Activated CD8-positive, alpha-beta T cell treated with anti-CD3 and anti-CD28 coated beads, Interleukin-2, amount 10 ng/mL, durations not matched to agents 7 days and 5 days (primary cell): ENCODE measurements at places on chromosomes 13 and 19. TPM values are rescaled to one million over a fixed set of nuclear protein-coding genes. Genes with fewer than 3 reads are reported as not detected.

The KLHL26 gene
- 13.4 TPM for total RNA-seq

The ZIC2 gene
- total RNA-seq: not detected

The KCNC3 gene
- 0.47 TPM for total RNA-seq

The APOE gene
- total RNA-seq: 0.89 TPM

The CRB3 gene
- not detected for total RNA-seq

The AMER2 gene
- not detected for total RNA-seq

The CGB5 gene
- total RNA-seq: not detected

The MBD3L3 gene
- total RNA-seq: not detected

The NLRP5 gene
- total RNA-seq: not detected

The SIGLEC10 gene
- total RNA-seq: 0.83 TPM

The CTXN1 gene
- 0.31 TPM for total RNA-seq

The MCEMP1 gene
- not detected for total RNA-seq

The CEACAM7 gene
- total RNA-seq: not detected

The PNMA8A gene
- not detected for total RNA-seq

DNA sequence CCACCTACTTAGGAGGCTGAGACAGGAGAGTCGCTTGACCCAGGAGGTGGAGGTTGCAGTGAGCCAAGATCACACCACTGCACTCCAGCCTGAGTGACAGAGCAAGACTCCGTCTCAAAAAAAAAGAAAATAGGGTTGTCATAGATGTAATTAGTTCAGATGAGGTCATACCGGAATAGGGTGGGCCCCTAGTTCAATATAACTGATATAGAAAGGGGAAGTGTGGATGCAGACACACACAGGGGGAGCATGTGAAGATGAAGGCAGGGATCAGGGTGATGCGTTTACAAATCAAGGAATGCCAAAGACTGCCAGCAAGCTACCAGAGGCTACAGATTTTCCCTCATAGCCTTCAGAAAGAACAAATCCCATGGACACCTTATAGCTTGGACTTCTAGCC, 24.3 kb upstream of the EEF1AKMT1 start:
- DNase-seq: no peak
- no peak overlapping the region for H3K4me3 ChIP-seq
- H3K27ac ChIP-seq: no peak overlapping the region

DNA sequence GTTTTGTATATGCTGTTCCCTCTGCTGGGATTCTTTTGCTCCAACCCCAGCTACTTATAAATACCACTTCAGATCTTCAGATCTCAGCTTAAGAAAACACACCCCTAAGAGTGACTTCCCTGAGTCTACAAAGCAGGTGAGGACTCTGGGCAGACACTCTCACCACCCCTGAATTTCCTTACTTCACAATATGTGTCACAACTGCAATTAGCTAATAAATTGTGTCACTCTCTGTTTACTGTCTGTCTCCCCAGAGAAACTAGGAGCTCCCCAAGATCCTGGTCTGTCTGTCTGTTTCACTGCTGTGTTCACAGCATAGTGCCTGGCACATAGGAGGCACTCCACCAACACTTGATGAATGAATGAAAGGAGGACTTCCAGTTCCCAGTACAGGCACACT, 14.4 kb downstream of the CEBPA start:
- peaks cover 20% of the 10 kb centered on the region for H3K27me3 ChIP-seq
- peak overlapping the region; percentile 48 for H3K27ac ChIP-seq
- H3K4me3 ChIP-seq: no peak overlapping the region
- H3K36me3 ChIP-seq: peaks cover 13% of the 10 kb centered on the region

GRCh38 chr13:68261105-68261504, 1031.0 kb upstream of the PCDH9 start:
- no peaks in the 10 kb centered on the region for H3K27me3 ChIP-seq
- H3K4me1 ChIP-seq: no peaks in the 10 kb centered on the region
- no peak for DNase-seq

DNA sequence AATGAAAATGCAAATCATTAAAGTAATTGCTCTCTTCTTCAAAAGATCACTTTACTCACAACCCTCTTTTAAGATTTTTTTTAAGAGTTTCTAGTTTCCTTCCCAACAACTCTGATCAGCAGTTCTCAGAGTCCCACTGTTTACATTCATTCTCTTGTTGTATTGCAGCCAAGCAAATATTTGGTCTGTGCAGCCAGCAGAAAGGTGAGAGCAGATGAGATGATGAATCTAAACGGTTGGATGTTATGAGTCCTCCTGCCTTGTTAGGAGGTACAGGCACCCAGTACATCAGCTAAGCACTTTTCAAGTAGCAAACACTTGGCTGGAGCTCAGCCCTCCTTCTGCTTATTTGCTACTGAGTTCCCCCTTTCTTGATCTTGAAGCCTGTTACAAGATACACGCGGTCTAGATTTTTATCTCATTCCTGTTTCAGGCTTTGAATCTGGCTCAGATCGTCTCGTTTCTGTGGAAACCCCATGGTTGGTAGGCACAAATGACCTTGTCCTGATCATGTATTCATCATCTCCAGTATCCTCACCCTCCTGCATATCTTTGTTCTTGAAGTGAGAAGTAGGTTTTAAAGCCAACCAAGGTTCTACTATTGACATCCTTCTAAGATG, 300.7 kb downstream of the DCT start:
- H3K4me3 ChIP-seq: no peak overlapping the region
- peaks cover 4% of the 10 kb centered on the region for H3K4me1 ChIP-seq
- no peak for DNase-seq
- H3K27ac ChIP-seq: no peak overlapping the region

- H3K27ac ChIP-seq: peak overlapping the region; percentile 95
- peaks cover 61% of the 10 kb centered on the region for H3K4me1 ChIP-seq
- H3K4me3 ChIP-seq: peak overlapping the region; percentile 87
- DNase-seq: peak; percentile 69
- no peaks in the 10 kb centered on the region for H3K36me3 ChIP-seq
Measured at GRCh38 chr19:14363183-14364097, 17.8 kb upstream of the ADGRE5 start.

- no peaks in the 10 kb centered on the region for H3K4me1 ChIP-seq
- peaks cover 6% of the 10 kb centered on the region for H3K27me3 ChIP-seq
- no peaks in the 10 kb centered on the region for H3K36me3 ChIP-seq
- H3K27ac ChIP-seq: no peak overlapping the region
- no peak for DNase-seq
Measured at GRCh38 chr13:77448689-77449088, 86.8 kb upstream of the SCEL start.

- H3K36me3 ChIP-seq: no peaks in the 10 kb centered on the region
- no peak for DNase-seq
- H3K27ac ChIP-seq: no peak overlapping the region
- peaks cover 10% of the 10 kb centered on the region for H3K27me3 ChIP-seq
- no peaks in the 10 kb centered on the region for H3K4me1 ChIP-seq
Measured at GRCh38 chr13:106616729-106617128, 48.8 kb upstream of the ARGLU1 start.

DNA sequence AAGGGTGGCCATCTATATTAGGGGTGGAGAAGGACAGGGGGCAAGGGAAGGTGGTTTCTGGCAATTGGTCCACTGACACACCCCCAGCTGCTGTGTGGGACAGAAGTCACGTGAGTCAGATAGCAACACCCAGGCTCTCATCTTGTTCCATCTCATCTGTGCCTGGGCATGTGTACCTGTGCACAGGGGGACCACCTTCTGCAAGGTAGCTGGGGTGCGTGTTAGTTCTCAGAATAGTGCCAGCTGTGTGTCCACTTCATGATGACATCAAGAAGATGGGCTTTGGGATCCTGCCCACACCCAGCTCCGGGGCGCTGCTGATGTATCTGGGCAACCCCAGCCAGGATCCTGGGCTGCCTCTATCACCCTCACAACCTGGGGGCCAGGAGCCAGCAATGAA, 38.6 kb downstream of the COL4A2 start:
- peaks cover 23% of the 10 kb centered on the region for H3K27me3 ChIP-seq
- H3K36me3 ChIP-seq: no peaks in the 10 kb centered on the region

DNA sequence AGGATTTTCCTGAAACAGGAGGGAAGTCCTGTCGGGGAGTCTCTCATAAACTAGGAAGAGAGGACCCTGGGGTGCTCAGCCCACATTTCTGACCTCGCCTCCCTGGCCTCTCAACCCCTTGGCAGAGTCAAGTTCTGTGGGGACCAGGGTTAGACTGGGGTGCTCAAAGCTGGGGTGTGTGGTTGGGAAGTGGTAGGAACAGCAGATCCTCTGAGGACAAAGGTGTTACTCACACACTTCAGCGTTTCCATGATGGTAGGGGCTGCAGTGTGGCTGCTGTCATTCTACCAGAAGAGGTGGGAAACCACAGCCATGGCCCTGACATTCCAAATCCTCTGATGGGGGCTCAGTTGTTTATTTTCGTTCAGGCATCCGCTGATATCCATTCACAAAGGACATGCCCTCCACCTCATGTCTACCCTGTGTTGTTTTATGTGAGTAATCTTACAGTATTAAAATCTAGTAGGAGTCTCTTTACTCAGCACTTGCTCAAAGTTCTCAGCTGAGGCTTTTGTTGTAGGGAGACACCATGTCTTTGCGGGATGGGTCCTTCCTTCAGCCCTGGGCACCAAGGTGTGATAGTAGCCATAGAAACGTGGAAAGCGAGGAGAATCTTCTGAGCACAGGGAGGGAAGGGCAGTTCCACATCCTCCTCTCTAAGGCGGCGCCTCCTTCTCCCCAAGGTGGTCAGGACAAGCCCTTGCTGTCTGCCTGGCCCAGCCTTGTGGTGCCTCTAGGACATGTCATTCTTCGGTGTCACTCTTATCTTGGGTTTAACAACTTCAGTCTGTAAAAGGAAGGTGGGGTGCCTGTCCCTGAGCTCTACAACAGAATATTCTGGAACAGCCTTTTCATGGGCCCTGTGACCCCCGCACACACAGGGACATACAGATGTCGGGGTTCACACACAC, 1.5 kb downstream of the KIR2DL3 start:
- peaks cover 3% of the 10 kb centered on the region for H3K27me3 ChIP-seq
- no peak overlapping the region for H3K27ac ChIP-seq
- H3K36me3 ChIP-seq: no peaks in the 10 kb centered on the region
- no peak for DNase-seq

GRCh38 chr13:113022391-113022744, 53.4 kb downstream of the MCF2L start:
- H3K36me3 ChIP-seq: no peaks in the 10 kb centered on the region
- no peak overlapping the region for H3K4me3 ChIP-seq
- no peak for DNase-seq
- H3K27me3 ChIP-seq: no peaks in the 10 kb centered on the region

- no peak overlapping the region for H3K27ac ChIP-seq
- H3K36me3 ChIP-seq: no peaks in the 10 kb centered on the region
- peaks cover 1% of the 10 kb centered on the region for H3K27me3 ChIP-seq
- DNase-seq: no peak
- H3K4me1 ChIP-seq: no peaks in the 10 kb centered on the region
- H3K4me3 ChIP-seq: no peak overlapping the region
Measured at GRCh38 chr13:101181076-101181685, 235.1 kb downstream of the NALCN start.

- peaks cover 2% of the 10 kb centered on the region for H3K27me3 ChIP-seq
- H3K27ac ChIP-seq: no peak overlapping the region
- peaks cover 13% of the 10 kb centered on the region for H3K4me1 ChIP-seq
Measured at GRCh38 chr19:35184884-35185283, 30.3 kb downstream of the FXYD5 start.

DNA sequence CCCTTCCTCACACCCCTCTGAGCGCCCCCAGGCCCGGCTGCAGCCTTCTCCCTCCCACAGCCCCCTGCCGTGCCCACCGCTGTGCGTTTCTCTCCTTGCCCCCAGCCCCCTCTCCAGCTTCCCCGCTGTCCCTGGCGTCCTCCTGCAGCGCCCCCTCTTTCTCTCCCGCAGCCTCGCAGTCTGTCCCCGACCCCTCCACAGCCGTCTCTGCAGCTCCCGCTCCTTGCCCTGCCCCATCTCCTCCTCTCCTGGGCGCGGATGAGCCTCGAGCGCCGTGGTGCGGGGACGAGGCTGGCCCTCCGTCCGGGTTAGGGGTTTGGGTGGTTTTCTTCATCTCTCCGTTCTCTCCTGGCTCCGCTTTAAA, 1.1 kb downstream of the KMT5C start:
- DNase-seq: peak; percentile 43
- peaks cover 9% of the 10 kb centered on the region for H3K27me3 ChIP-seq
- peak overlapping the region; percentile 87 for H3K4me3 ChIP-seq
- peaks cover 10% of the 10 kb centered on the region for H3K36me3 ChIP-seq
- peak overlapping the region; percentile 91 for H3K27ac ChIP-seq

DNA sequence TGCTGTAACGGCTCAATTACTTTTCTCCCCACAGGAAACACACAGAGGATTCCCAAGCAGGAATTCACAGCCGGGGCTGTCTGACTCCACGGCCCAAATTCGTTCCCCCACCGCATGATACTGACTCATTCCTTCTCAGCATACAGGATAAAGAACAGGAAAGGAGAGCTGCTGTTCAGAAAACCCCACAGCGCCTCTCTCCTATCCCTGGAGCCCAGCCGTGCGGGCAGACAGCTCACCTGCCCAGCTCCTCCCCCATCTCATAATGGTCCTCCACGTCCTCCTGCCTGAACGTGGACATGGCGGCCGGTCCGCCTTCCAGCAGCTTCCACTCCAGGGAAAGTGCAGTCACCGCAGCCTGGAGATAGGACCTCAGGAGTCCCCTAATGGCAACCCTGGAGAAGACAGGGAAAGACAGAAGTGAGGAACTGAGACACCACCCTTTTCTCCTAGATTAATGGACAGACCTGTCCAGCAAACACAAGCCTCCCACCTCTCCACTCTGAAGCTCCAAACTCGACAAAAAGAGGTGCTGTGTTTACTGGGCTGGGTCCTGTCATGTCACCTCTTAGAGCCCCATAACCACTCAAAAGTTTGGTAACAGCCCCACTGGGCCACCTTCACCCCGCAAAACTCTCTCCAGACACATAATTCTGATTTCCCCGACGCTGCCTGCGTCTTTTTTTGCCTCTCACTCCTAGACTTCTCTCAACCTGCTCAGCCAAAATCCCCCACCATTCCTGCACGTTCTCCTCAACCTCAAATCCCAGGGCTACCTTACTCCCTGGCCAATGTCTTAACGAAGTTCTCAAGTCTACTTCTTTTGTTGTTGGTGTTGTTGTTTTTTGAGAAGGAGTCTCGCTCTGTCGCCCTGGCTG, 1.2 kb downstream of the DAPK3 start:
- H3K4me3 ChIP-seq: peak overlapping the region; percentile 87
- no peaks in the 10 kb centered on the region for H3K27me3 ChIP-seq
- DNase-seq: no peak
- H3K36me3 ChIP-seq: peaks cover 21% of the 10 kb centered on the region
- H3K27ac ChIP-seq: peak overlapping the region; percentile 86
